ENCODE measurements at places on chromosomes 2 and 18.

GRCh38 chr18:48023334-48024008, 93.0 kb upstream of the SMAD2 start:
- DNase-seq = no peak

GRCh38 chr2:56263876-56264275, 80.1 kb downstream of the CCDC85A start:
- DNase-seq = no peak

GRCh38 chr18:3603421-3604234, 153.7 kb downstream of the TGIF1 start:
- no peak for DNase-seq

- no peak for DNase-seq
These were observed 69.1 kb upstream of the SLC39A10 start for GRCh38 chr2:195587966-195588365.

GRCh38 chr2:29719639-29720038, 201.7 kb downstream of the ALK start:
- DNase-seq = no peak

GRCh38 chr2:143176606-143177005, 47.4 kb downstream of the ARHGAP15 start:
- no peak for DNase-seq

- no peak for DNase-seq
These were observed 35.5 kb upstream of the SLC35F5 start for GRCh38 chr2:113791697-113792590.

DNA sequence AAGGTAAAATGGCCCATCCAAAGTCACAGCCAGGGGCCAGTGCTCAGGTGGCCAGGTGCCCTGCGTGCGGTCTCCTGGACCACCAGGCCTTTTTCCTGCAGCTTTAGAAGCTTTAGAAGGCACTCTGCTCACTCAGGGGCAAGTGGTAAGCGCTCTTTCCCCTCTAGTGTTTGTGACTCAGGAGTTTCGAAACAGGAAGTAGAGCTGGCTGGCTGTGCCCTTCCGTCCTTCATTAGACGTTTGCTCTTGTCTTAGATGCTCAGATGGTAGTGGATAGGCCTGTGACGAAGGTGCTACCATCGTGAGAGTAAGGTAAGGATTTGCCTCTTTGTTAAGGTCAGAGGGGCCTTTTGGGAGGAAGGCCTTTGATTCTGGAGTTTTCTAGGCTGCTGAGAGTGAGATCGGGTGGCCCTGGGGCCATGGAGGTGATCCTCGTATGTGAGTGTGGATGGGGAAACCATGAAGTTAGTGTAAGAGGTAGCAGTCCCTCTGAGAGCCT, at the start of gene CASP8:
Gene CASP8 (plus strand): TSS at position 235 of the 499 bp plus-strand sequence. CDS start 5,951 bp downstream, outside the sequence.
- DNase-seq = no peak

DNA sequence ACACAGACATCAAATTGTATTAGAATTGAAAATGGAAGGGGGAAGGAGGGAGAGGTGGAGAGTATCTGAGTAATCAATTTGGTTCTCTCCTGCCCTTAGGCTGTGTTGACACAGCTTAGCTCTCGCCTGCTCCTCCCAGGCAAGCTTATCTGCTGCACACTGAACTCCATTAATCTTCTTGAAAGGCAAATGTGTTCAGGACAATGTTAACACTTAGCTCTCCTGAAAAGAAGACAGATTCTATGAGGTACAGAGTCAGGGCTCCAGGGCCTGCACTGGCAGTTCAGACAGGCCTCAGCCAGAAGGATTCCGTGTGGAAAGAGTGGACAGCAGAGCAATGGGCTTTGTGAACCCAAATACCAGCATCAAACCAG, 430.0 kb upstream of the TNP1 start:
- DNase-seq = no peak

GRCh38 chr2:161096336-161096735, 63.9 kb upstream of the TANK start:
- DNase-seq = no peak

DNA sequence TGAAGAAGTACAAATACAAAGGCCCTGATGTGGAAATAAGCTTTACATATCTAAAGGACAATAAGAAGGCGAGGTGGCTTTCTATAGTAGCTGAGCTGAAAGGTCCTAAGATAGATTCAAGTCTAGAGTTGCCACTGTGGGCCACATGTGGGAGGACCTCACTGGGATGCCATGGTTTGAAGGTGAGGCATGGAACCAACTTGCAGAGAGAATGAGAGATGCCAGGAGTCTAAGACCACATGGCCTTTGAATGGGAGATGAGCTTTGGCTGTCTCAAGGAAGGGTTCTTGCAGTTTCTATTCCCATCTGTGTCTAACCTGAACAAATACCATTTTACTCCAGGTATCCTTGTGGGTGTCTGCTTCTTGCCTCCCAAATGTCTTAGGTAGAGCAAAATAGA, 53.6 kb downstream of the HNMT start:
- DNase-seq = no peak

GRCh38 chr2:38409156-38410102, 32.4 kb upstream of the ATL2 start:
- DNase-seq = no peak

DNA sequence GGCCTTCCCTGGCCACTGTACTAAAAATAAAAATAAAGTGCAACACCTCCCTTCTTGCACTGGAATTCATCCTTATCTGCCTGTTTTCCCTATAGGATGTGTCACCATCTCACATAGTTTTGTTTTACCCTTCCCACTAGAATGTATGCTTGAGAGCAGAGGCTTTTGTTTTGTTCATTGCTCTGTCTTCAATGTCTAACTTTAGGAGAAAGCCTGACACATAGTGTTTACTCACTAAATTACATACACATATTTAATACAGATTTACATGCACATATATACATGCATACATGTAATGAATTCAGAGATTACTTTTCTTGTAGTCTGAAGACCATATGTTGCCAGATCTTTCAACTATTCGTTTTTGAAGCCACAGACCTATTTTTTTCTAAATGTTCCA, 23.0 kb downstream of the CD302 start:
- no peak for DNase-seq

GRCh38 chr2:205776139-205776538, 93.8 kb downstream of the NRP2 start:
- DNase-seq = no peak

GRCh38 chr2:127810156-127810618, 784 bp downstream of the WDR33 start:
- no peak for DNase-seq

DNA sequence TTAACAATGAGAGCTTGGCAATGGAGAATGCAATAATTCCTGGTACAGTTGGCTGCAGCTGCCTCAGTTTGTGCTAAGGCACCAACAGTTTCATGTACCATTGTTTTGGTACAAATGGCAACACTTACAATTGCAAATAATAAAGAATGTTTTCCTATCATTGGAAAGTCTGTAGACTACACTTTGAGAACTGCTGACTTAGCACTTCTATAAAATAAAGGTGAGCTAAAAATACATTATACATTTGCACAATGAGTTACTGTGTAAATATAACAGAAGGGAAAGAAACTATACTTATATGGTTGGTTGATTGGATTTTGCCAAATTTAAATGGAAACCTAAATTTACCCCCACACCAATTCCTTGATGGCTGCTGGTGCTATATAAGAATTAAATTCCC, 44.9 kb upstream of the TWSG1 start:
- DNase-seq = no peak

GRCh38 chr18:3283253-3283863, 21.4 kb downstream of the MYL12B start:
- no peak for DNase-seq

GRCh38 chr2:218310853-218311540, 18.7 kb upstream of the TMBIM1 start:
- DNase-seq = no peak

DNA sequence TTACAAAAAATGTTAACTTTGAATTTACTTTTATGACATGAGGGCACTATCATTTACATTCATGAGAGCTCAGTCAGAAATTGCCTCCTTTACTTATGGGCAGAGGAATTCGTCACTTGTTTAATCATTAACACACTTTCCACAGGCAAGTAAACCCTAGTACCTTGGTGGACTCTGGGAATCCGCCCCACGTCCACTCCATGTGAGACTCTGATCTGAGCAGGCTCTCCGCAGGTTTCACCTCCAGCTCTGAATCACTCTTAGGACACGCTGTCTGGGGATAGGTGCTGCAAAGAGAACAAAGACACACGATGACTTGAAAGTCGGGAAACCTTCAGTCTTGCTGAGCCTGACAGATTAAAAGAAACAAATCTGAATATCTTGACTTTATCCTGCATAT, 73.6 kb downstream of the LPIN2 start:
- no peak for DNase-seq

DNA sequence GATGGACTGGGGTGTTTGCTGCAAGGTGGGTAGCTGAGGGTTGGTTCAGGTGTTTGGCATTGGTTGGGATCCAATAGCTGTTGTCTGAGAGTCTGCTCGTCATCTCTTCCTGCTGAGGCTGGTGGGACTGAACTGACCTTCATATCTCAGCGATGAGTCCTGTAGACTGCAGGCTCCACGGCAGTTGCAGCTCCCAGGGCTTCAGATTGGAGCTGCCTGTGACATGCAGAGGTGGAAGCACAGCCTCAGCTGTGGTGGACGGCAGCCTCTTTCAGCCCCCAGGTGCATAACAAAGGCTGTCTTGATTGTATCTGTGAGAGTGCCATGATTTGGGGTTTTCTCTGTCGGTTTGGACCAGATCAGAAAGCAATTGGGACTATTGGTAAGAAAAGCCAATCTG, 3.9 kb upstream of the IL1R2 start:
- DNase-seq = no peak

DNA sequence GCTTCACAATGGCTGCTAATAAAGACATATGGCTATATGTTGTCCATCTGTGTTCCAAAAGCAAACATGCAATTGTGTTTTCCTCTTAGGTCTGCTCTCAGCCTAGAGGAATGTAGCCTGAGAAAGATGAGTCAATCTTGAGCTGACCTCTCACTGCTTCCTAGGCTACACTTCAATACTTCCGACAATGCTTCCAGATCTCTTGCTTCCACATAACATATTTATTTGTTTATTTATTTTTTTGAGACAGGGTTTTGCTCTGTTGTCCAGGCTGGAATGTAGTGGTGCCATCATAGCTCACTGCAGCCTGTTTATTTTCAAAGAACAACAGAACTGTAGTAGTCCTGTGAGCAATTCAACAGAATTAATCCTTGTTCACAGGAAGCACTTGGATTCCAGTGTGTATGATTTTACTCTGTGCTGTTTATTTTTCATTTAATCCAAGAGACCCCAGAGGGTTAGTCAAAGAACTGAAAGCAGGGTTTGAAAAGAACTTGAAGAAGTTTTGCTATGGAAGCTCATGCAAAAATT, 437.9 kb downstream of the TXNL1 start:
- DNase-seq = no peak

- DNase-seq = no peak
These were observed 1435.7 kb downstream of the LRP1B start for GRCh38 chr2:140695155-140695554.
